Cortex of kidney (tissue), 1 donor: ENCODE measurements at places on chromosomes 7 and 10.

- DNase-seq, result no peak
These were observed 6.3 kb downstream of the NAT16 start for GRCh38 chr7:101173752-101174244.

DNA sequence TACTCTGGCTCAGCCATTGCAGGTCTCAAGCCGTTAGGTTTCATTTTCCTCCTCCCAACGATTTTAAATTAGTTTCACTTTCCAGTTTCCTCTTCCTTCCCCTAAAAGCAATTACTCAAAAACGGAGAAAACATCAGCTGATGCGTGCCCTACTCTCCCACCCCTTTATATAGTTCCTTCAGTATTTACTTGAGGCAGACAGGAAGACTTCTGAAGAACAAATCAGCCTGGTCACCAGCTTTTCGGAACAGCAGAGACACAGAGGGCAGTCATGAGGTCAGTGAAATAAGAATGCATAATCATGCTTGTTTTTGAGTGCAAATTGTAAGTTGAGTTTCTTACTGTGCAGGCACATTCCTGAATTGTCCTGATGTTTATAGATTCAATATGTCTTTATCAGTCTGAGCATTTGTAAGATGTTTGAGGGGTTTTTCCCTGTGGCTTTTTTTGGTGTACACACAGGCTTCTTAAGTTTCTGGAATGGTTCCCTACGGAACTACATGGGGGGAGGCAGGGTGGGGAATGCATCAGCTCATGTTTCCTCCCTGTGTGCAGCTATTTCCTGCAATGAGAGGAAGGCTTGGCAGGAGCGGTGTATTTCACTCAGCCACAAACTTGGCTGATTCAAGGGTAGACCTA, at the start of gene IFIT3:
Gene IFIT3 (plus strand): TSS at position 195 of the 639 bp plus-strand sequence. CDS start 77 bp downstream, at position 272.
- DNase-seq, result no peak

GRCh38 chr10:32111585-32111984, 55.4 kb upstream of the KIF5B start:
- DNase-seq, result no peak

- no peak for DNase-seq
These were observed 49.6 kb downstream of the ANKIB1 start for GRCh38 chr7:92295391-92295790.
